ENCODE measurements at places on chromosomes 7 and 10.

GRCh38 chr10:18683427-18683826 is 24.2 kb downstream of the ARL5B start:
- DNase-seq, result no peak

DNA sequence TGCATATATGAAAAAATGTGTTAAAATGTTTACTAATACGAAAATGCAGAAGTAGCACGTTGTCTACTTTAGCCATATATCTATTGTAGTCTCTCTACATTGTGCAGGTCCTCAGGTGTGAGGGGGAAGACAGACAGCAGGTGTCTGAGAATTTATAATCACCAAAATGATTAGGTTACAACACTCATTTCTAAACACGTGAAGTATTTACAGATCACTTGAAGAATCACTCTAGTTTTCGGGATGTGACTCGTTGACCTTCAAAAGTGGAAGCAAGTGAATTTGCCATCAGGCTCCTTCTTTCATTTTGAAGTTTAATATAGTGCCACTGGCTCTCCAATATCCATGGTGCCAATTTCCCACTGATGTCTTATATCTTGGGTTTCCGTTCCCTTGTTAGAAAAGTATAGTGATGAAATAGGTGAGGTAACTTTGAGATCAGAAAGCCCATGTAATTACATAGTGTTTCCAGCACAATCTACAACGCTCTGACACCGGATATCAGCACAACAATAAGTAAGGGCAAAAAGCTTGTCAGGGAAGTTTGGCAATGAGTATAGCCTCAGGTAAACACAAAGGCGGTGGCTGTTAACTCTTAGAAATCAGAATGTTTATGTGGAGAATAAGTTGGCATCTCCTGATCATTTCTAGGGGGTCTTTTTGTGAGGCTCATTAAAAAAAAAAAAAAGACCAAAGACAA is 57.5 kb upstream of the SP4 start:
- DNase-seq, result no peak

DNA sequence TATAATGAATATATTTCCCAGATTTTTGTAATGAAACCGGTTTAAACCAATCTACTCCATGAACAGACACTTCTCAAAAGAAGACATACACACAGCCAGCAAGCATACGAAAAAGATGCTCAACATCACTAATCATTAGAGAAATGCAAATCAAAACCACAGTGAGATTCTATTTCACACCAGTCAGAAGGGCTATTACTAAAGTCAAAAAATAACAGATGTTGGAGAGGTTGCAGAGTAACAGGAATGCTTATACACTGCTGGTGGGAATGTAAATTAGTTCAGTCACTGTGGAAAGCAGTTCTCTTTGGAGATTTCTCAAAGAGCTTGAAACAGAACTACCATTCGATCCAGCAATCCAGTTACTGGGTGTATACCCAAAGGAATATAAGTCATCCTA is 240.7 kb downstream of the TSPAN12 start:
- no peak for DNase-seq

DNA sequence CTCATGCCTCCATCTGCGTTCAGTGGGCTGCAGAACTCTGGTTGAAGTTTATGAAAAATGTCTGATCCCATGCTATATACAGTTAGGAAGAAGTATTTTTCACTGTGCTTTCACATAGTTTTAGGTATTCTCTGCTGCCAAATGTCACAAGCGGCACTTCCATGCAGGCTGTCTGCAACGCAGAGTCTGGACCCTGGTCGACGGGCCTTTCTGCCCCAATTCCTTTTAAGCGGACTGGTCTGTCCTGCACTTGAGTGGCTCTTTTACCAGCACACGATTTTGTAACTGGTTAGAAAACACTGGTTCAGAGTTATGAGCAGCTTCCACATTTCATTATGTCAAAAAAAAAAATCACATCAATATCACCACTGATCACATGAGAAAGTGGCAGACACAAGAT is 143.0 kb downstream of the DIP2C start:
- no peak for DNase-seq

DNA sequence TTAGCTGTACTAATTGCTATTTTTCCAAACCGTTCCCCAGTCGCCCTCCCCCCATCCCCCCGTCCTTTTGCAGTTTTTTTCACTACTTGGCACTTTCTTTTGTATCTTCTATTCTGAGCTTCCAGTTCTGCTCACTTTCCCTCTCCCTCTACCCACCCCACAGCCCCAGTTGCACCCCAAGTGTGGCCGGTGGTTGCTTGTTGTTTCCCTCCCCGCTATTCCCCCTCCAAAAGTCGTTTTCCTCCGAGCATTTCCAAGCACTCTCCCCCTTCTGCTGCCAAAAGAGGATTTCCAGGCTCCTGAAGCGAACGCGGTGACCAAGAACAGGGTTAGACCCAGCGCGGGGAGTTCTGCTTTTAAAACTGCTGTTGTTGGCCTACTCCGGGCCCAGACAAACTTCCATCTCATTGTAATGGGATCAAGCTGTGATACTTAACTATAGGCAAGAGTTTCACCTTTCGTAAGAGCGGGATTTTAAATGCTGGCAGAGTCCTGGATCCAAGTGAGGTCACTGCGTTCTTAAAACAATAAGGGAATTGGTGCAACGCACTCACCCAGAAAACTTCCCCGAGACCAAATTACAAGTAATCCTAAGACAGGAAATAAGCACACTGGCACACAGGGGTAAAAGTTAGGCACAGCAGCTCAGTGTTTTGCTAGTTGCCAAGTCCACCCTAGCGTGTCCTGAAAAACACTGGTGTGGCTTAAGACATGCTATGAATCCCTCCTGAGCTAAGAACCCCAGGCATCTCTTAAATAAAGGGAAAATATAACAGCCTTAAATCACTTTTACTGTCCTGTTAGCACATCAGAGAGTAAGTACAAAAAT is 1.5 kb upstream of the RGS10 start:
- DNase-seq, result no peak

- DNase-seq, result no peak
Measured at GRCh38 chr10:43702213-43702935, 53.7 kb upstream of the ZNF32 start.

DNA sequence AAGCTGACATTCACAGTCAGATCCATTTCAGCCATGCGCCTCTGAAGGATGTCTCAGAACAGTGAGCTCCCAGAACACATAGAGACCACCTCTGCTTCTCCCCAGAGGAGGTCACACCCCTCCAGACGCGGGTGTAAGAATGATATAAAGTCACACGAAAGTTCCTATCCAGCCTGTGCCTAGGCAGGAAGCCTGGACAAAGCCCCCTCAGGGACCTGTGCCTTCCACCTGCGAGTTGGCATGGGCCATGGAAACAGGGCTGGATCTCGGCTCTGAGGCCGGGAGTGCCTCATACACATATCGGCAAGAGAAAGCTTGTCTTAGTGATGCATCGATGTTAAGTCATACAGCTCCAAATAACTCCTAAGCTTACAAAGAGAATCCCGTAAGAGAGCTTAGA is 5.0 kb downstream of the VIPR2 start:
- no peak for DNase-seq

- no peak for DNase-seq
Measured at GRCh38 chr10:91002656-91003055, 81.8 kb upstream of the ANKRD1 start.

GRCh38 chr10:33143160-33143728 is 185.2 kb upstream of the ITGB1 start:
- no peak for DNase-seq

DNA sequence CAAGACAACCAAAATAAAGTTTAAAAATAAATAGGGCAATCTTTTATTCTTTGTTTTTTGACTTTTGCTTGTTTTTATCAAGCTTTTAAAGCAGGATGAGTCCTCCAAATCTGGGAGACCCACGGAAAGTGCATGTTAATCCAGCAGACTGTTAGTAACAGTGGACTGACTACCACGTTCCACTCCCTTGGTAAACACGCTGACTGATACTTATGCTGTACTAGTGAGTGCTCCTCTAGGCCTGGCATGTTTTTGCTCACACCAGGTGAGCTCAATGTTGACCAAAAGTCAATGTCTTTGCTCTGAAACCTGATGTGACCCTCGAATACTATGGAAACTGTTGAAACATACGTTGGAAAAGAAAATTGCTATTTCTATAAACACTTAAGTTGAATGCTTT is 88.4 kb downstream of the KIAA1549 start:
- DNase-seq, result no peak

- no peak for DNase-seq
Measured at GRCh38 chr7:94183289-94183749, 179.2 kb upstream of the BET1 start.

DNA sequence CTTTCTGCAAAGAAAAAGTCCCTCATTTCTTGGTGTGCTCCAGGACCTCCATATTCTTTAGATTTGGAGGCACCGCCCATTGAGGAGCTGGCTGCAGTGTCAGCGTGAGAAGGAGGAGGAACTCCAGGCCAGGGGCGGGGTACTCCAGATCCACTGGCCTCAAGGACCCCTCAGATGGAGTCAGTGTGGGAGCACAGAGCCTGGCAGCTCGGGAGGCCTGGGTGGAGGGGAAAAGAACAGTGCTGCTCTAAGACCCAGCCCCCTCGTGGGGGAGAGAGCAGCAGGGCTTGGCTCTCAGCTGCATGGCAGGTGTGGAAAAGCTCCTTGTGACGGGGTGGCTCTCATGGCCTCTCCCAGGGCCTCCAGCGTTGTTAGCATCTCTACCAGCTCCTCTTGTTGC is 70.5 kb downstream of the ITGB1 start:
- no peak for DNase-seq

DNA sequence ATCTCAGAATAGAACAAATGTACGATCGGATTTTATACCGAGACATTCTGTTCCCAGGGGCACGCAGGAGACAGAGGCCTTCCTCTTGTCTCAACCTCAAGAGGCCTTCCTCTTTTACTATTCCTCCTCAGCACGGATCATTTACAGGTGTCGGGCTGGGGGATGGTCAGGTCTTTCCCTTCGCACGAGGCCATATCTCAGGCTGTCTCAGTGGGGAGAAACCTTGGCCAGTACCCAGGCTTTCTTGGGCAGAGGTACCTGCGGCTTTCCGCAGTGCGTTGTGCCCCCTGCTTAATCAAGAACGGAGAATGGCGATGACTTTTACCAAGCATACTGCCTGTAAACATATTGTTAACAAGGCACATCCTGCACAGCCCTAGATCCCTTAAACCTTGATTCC is 44.2 kb downstream of the FANK1 start:
- no peak for DNase-seq

DNA sequence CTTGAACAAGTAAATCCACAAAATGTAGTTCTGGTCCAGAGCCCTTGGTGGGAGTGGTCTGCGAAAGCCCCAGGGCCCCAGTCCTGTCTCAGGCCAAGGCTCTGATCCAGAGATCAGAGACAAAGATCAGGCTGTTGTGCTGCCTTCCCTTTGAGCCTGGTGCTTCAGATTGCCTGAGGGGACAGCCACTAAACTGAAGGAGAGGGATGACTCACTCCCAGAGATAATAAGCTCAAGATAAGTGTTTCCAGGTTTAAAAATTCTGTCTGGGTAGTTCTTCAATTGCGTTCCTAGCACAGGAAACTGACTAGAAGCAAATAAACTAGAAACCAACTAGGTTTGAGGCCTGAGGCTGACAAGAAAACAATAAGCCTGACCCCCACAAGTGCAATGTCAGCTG is 190.2 kb downstream of the RAMP3 start:
- DNase-seq, result no peak

DNA sequence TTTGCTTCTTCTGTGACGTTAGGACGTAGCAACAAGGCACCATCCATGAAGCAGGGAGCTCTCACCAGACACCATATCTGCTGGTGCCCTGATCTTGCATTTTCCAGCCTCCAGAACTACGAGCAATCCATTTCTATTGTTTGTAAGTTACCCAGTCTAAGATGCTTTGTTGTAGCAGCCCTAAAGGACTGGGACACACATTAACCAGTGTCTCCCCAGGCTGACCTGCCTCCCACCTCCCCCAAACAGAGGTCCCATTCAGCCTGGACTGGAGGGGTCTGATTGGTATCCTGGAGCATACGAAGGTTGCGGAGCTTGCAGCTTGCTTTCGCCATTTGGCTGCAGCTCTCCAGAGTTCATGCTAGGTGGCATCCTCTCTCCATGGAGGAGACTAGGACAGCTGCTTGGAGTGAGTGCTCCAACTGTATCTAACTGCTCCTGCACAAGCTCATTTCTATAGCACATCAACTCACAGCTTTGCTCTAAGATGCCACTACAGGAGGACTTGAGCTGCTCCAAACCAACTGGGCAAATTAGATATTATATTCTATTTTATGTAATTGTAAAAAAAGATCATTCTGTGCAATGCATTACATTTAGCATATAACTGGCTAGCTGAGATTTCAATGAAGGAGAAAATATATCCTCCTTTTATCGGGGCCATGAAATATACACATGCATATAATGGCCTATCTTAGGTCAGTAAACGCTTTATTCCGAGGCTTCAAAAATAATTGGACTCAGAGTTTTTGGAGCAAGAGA is 8.0 kb upstream of the GRK5 start:
- DNase-seq, result peak; percentile 63

DNA sequence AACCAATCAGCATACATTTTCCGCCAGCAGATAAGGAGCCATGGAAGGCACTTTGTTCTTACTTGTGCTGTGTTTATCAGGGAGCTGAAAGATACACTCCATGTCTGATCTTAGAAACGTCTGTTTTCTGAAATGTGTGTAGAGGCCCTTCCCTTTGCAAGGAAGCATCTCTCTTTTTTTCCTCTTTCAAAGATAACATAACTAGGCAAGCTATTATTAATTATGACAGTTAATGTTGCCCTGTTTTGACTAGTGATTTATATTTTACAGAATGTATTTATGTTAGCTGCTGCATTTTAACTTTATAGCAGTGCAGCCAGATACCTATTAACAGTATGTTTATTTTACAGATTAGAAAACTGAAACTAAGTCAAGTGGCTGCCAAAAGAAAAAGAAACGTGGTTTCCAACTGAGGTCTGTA is 683.2 kb upstream of the IGFBP3 start:
- DNase-seq, result no peak

DNA sequence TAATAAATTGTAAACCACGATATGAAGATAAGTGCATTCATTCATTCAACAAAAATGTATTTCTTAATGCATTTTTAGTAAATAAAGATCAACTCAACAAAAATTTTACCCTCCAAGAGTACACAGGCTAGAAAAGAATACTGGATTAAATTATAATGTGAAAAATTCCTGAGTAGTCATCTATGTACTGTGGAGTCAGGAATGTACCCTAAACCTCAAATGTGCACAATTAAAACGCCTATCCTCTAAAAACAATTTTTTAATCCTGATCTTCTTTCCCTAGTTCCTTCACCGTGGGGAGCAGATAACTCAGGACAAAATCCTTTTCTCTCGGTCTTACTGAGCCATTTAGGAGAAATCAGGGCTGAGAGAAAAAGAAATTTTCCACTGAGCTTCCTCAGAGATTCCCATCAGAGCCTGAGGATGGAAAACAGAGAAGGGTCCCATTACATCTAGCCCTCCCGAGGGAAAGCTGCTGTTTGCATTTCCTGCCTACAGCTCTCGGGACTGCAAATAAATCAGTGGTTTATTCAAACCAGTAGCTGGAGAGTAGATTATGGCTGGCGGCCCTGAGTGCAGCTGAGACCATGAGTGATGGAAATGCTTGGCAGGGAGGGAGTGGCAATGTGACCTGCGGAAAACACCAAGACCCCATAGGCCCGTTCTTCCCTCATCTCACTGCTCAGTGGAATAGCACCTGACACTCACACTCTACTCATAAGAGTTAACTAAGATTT is 7.4 kb downstream of the TAS2R40 start:
- no peak for DNase-seq

- DNase-seq, result no peak
Measured at GRCh38 chr10:93434991-93435491, 47.1 kb downstream of the MYOF start.

GRCh38 chr10:19611775-19612174 is 204.5 kb upstream of the PLXDC2 start:
- DNase-seq, result no peak

Measured in transverse colon (tissue), 4 donors.